ENCODE measurements at places on chromosomes 1 and 21. TPM values are rescaled to one million over a fixed set of nuclear protein-coding genes. Genes with fewer than 3 reads are reported as not detected.

Gene UBQLN4
- total RNA-seq = 21.9 TPM

Gene C1orf116
- total RNA-seq = not detected

Gene CD160
- not detected for total RNA-seq

Gene LY9
- total RNA-seq = not detected

Gene S100A8
- total RNA-seq = not detected

Gene CGN
- total RNA-seq = not detected

Gene UTS2
- not detected for total RNA-seq

Gene NFIA
- 26.7 TPM for total RNA-seq
